ENCODE measurements at places on chromosomes 5 and 9. TPM values are rescaled to one million over a fixed set of nuclear protein-coding genes. Genes with fewer than 3 reads are reported as not detected.

The LURAP1L gene
- 4.6 TPM for total RNA-seq

The MUSK gene
- 3.2 TPM for total RNA-seq

The EPB41L4A gene
- total RNA-seq = 51.2 TPM

The FBLL1 gene
- 53.7 TPM for total RNA-seq

The ADGRD2 gene
- 0.46 TPM for total RNA-seq

The NPR2 gene
- 11.3 TPM for total RNA-seq

The LECT2 gene
- total RNA-seq = not detected

The TEX48 gene
- not detected for total RNA-seq

The LCNL1 gene
- 1.2 TPM for total RNA-seq

The OBP2B gene
- not detected for total RNA-seq

The ANKRD55 gene
- 7.4 TPM for total RNA-seq

The CAVIN4 gene
- total RNA-seq = 8.8 TPM

The PCDHB4 gene
- 5.3 TPM for total RNA-seq

The LHX3 gene
- not detected for total RNA-seq

The CYLC2 gene
- total RNA-seq = not detected

The SLC36A3 gene
- total RNA-seq = not detected

The S1PR3 gene
- 8.3 TPM for total RNA-seq

The IFNK gene
- not detected for total RNA-seq

The DYNC2I2 gene
- 37.8 TPM for total RNA-seq

The NOTCH1 gene
- 41.3 TPM for total RNA-seq

The CCL27 gene
- total RNA-seq = 0.69 TPM

The PCAT7 gene
- total RNA-seq = not detected

The NSUN2 gene
- 39.4 TPM for total RNA-seq

The SLC6A18 gene
- not detected for total RNA-seq

The DNAI1 gene
- total RNA-seq = 4.4 TPM

The SSBP2 gene
- 100 TPM for total RNA-seq

The DNAJC25 gene
- 8.1 TPM for total RNA-seq

The PSIP1 gene
- total RNA-seq = 195 TPM

The PCDHGA8 gene
- total RNA-seq = 6.9 TPM

The NINJ1 gene
- 12.0 TPM for total RNA-seq

The BHMT2 gene
- total RNA-seq = 1.2 TPM

The OTP gene
- 3.2 TPM for total RNA-seq

The PITX1 gene
- not detected for total RNA-seq

The BTNL8 gene
- total RNA-seq = not detected

The GRM6 gene
- 0.23 TPM for total RNA-seq

The KCNIP1 gene
- total RNA-seq = 51.2 TPM

The CLIC3 gene
- total RNA-seq = not detected

The IRX4 gene
- total RNA-seq = not detected

The MELK gene
- total RNA-seq = 6.9 TPM

The FOXD4 gene
- 1.6 TPM for total RNA-seq

The IL4 gene
- not detected for total RNA-seq

The IL7R gene
- total RNA-seq = 0.46 TPM

The GADD45G gene
- total RNA-seq = 8.8 TPM

The MAN2A1 gene
- total RNA-seq = 66.7 TPM

The UNC5A gene
- 7.2 TPM for total RNA-seq

The UHRF2 gene
- 61.1 TPM for total RNA-seq

The FBP2 gene
- 0.23 TPM for total RNA-seq

The PTCD2 gene
- 8.5 TPM for total RNA-seq

The GMCL2 gene
- total RNA-seq = not detected

The TMCO6 gene
- 4.6 TPM for total RNA-seq
